ENCODE measurements at places on chromosomes 1 and 21.

DNA sequence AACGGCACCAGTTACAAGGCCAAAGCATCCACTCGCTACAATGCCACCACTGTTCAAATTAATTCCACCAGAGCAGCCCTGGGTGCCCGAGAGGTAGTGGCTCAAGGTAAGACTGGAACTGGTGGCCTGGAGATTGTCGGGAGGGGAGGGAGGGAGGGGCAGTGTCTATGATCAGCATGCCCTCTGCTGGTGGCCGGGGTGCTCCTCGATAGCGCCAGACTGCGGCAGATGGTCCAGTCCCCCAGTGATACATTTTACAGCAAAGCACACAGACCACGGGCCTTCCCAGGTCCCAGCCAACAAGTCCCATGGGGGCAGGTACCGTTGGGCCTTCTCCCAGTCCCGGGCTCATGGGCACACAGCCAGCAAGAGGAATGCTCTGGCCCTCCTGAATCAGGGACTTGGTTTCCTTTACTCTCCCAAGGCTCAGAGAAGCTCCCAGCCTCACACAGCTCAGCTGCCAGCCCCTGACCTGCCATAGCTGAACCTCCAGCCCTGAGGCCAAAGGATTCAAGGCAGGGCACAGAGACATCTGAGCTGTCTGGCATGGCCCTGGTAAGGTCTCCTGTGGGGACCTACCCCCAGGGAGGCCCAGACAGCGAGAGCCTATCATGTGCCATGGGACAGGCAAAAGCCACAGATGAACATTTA lies 15.3 kb downstream of the ACOT7 start:
- no peak for DNase-seq

- DNase-seq: no peak
Observed at GRCh38 chr21:42521384-42521783, 7.7 kb downstream of the SLC37A1 start.

GRCh38 chr21:39003982-39004633 lies 179.1 kb downstream of the PSMG1 start:
- no peak for DNase-seq

- DNase-seq: no peak
Observed at GRCh38 chr1:68149907-68150306, 82.4 kb downstream of the WLS start.

DNA sequence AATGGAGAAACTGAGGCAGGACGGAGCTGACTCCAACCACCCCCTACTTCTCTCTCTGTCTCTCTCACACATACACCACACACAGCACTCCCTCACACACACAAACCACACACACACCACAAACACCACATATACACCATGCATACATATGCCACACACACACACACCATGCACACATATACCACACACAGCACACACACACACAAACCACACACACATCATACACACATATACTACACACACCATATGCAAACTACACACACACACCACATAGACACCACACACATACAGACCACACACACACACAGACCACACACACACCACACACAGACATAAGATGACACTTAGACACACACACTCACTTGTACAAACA lies 94.3 kb downstream of the RIPK4 start:
- no peak for DNase-seq

DNA sequence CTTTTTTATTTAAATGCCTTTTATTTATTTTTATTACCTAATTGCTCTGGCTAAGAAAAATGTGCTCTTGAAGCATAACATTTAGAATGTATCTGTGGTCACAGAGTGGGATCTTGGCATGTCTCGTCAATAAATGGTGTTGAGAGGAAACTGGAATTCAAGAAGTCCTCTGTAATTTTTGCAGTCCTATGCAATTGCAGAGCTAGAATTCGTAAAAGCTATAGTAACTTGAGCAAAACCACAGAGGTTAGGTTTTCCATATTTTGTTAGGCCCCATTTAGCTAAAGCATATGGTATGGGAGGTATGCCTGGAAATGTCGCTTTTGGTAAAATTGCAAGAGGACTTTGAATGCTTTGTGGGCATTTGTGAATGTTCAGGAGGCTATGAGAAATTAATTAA lies 466.7 kb upstream of the NFIA start:
- DNase-seq: no peak

DNA sequence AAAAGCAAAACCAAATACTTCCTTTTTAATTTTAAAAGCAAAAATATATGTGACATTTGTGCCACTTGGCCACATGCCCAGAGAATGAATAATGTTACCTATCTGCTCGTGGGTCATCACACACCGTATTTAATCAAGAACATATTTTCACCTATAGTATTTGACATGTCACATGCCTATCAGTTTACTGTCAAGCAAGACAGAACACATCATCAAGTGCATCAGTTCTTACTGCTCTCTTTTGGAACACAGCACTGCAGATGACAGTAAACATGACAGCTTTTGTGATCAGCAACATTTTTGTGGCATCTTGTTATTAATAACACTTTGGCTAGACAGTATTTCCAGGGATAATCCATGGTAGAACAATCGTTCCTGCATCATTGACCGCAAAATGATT lies 134.4 kb downstream of the LRRC7 start:
- DNase-seq: no peak

Measured in stimulated activated CD4-positive, alpha-beta T cell treated with anti-CD3 and anti-CD28 coated beads, Interleukin-1b, Interleukin-23, amount 100 ng/mL, for 1 hour (primary cell).